ENCODE measurements at places on chromosomes 1 and 21.

DNA sequence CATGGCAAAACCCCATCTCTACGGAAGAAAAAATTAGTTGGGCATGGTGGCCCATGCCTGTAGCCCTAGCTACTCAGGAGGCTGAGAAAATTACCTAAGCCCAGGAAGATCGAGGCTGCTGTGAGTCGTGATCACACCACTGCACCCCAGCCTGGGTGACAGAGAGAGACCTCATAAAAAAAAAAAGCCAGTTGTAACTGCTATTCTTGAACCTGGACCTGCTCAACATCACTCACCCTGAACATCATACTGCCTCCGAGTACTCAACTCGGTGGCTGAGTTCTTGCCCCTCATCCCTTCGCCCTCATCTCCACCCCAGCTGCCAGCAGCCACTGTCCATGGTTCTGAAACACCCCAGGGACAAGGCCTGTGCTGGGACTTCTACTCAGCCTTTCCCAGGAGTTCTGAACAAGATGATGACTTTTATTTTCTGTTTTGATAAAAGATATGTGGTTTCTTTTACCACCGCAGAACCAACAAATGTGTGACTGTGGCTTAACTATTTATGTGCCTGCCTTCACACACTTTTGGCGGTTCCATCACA lies 5.4 kb upstream of the DISP3 start:
- DNase-seq = peak; percentile 35

DNA sequence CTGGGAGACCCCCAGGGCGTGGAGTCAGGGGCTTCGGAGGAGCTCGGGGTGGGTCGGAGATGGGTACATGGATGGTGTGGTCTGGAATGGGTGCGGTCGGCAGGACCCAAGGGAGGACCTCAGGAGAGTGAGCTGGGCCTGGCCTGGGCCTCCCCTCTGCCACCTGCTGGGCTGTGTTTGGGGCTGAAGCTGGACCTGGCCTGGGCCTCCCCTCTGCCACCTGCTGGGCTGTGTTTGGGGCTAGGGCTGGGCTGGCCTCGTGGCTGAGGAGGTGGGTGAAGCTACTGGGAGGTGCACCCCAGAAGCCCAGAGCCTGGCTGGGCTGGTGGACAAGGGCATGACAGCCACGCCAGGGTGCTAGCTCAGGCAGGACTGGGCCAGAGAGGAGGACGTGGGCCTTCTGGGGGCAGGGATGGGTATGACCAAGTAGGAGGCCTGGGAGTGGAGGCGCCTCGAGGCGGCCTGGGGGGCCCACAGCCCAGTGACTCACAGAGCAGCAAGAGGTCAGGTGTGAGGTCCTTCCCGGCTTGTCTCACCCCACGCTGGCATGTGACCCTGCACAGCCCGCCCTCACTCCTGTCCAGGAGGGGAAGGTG lies 14.5 kb downstream of the SAMD11 start:
- DNase-seq = no peak

GRCh38 chr1:212004895-212005608 lies 30.3 kb downstream of the INTS7 start:
- DNase-seq = no peak

DNA sequence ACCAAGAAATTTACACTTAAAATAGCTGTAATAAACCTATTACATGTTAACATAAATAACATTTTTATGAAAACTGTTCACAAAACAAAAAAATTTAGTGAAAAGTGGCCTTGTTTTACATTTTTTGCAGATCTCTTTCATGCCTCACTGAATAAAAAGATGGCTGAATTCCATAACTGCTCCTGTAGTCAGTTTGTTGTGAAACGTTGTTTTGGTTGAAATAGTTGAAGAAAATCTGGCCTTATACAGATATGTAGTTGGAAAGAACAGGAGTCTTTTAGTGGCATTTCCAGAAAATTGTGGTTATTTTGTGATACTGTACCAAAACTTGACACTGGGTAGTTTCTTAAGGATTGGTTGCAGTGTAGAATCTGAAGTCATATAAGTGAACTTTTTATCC lies 18.1 kb downstream of the ITSN1 start:
- no peak for DNase-seq

DNA sequence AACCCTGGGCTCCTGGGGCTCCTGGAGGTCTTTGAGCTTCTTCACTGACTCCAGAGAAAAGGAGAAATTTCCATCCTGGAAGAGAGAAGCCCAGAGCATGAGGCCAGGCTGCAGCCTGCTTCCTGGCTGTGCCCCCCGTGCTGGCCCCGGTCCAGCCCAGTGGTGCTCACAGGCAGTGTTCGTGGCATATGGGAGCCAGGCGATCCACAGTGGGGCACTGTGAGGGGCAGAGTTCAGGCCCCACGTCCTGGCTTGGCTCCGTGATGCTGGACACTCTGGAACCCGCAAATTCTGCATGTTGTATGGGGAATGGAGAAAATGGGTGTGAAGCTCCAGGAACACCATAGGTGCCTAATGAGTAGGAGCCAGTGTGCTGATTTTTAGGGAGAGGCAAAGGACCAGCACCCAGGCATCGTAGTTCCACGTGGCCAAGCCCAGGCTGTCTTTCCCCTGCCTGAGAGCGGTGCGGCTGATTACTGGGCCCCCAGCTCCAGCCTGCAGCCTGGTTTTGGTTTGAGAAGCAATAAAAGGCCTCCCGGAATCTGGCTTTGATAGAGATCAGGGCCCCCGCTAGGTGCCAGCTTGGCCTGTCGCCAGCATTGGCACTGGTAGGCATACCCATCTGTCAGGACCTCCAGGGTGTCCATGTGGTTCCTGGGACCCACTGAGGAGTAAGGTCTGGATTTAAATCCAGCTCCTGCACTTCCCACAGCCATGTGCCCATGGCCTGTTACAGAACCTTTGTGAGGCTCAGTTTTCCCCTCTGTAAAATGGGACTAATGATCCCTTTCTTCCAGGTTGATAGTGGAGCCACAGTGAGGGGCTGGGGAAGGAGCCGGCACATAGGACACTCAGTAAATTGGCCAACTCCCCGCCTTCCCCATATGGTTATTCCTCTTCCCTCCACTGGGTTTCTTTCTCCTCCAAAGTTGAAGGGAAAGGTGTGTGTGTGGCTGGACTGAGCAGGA lies 725 bp downstream of the GUCA2A start:
- no peak for DNase-seq

- DNase-seq = no peak
Measured at GRCh38 chr1:99456536-99456935, 189.4 kb upstream of the PALMD start.

- no peak for DNase-seq
Measured at GRCh38 chr1:235324296-235324695, 3.7 kb downstream of the ARID4B start.

Measured in stimulated activated naive CD8-positive, alpha-beta T cell treated with anti-CD3 and anti-CD28 coated beads, Interleukin-15, Interleukin-2, amounts not matched to agents 100 U/mL and 50 U/mL, for 24 hours (primary cell).